ENCODE measurements at places on chromosomes 3 and 15. TPM values are rescaled to one million over a fixed set of nuclear protein-coding genes. Genes with fewer than 3 reads are reported as not detected.

The ALDH1L1 gene
- 1.3 TPM for total RNA-seq

The ZMYND10 gene
- total RNA-seq = 0.22 TPM

The SNURF gene
- total RNA-seq = 4.2 TPM

The SLC24A5 gene
- total RNA-seq = not detected

The EIF4E3 gene
- total RNA-seq = 1.8 TPM

The COL7A1 gene
- 23.6 TPM for total RNA-seq

The NLGN1 gene
- total RNA-seq = 6.7 TPM

The CA12 gene
- 7.3 TPM for total RNA-seq

The ATP13A4 gene
- not detected for total RNA-seq

The GOLGA6A gene
- total RNA-seq = not detected

The GUCA1C gene
- not detected for total RNA-seq

The SNTN gene
- total RNA-seq = not detected

The CCR9 gene
- not detected for total RNA-seq

The ADAMTS9 gene
- total RNA-seq = 18.8 TPM

The B3GNT5 gene
- total RNA-seq = 1.9 TPM

The FYTTD1 gene
- total RNA-seq = 45.3 TPM

The SCAPER gene
- total RNA-seq = 9.2 TPM

The FGF12 gene
- not detected for total RNA-seq

The ST8SIA2 gene
- total RNA-seq = not detected

The C3orf49 gene
- total RNA-seq = not detected
